ENCODE measurements at places on chromosomes 13 and 19. TPM values are rescaled to one million over a fixed set of nuclear protein-coding genes. Genes with fewer than 3 reads are reported as not detected.
A peak's percentile ranks its signal among the peaks of the same experiment; 100 is the strongest.

DNA sequence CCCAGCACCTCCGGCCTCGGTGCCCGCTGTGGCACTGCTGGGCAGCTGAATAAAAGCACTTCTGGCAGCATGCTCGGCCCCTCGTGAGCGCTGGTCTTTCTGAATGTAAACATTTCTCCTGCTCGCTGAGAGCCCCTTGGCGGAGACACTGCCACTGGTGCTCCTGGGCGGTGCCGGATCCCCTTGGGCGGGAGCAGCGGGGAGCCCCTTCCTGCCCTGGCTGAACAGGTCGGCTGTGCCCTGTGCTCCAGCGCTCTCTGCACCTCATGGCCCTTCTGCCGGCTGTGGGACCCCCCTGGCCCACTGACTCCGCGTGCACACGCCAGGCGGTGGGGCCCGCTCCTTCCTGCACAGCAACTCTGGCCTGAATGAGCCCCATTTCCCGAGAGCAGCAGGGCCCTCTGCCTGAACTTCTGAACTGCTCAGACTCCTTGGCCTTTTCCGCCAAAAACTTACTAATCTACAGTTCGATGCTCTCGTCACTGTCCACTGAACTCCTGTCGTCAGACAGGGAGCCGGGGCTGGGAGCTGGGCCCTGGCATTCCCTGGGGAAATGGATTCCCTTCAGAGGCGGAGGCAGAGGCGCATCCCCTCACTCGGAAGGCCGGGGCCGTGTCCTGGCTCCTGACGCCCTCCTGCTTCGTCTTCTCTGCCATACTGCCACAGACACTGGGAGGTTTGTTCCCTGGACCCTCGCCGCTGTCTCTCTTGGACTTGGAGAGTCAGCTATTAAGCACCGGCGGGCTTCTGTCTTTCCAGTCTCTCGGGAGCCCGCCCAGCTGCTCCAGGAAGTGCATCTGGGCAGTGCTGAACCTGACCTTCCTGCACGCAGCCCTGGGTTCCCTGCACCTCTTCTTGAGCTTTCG lies 14.2 kb downstream of the RB1 start:
- H3K27ac ChIP-seq = no peak overlapping the region
- no peak for DNase-seq
- peak overlapping the region; percentile 25 for H3K4me3 ChIP-seq
- peaks cover 30% of the 10 kb centered on the region for H3K4me1 ChIP-seq
- no peaks in the 10 kb centered on the region for H3K27me3 ChIP-seq

GRCh38 chr13:79846386-79846785 lies 365.4 kb downstream of the NDFIP2 start:
- no peaks in the 10 kb centered on the region for H3K36me3 ChIP-seq
- H3K27ac ChIP-seq = no peak overlapping the region

- H3K36me3 ChIP-seq = no peaks in the 10 kb centered on the region
- H3K27me3 ChIP-seq = no peaks in the 10 kb centered on the region
- no peak overlapping the region for H3K4me3 ChIP-seq
Observed at GRCh38 chr13:39888865-39889810, 233.7 kb downstream of the COG6 start.

GRCh38 chr13:51229731-51230130 lies 7.5 kb downstream of the FAM124A start:
- H3K4me3 ChIP-seq = no peak overlapping the region
- DNase-seq = no peak
- no peaks in the 10 kb centered on the region for H3K36me3 ChIP-seq
- peaks cover 3% of the 10 kb centered on the region for H3K4me1 ChIP-seq

The IFNL1 gene
- not detected for polyA plus RNA-seq

DNA sequence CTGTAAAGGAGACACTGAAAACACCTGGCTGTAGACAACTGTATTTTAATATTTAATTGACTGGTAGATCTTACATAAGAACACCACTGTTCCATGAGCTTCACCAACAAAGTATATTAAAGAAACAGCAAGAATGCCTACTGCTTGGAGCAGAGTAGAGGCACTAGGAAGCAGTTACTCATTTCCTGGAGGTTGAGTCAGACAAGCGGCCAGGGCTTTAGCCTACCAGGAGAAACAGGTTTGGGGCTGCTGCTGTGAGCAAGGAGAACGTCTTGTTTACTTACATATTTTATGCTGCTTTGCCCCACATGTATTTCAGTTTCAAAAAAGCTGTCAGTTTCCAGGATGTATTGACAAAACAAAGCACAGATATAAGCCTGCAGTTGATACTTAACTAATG lies 33.4 kb downstream of the ALG5 start:
- H3K27ac ChIP-seq = no peak overlapping the region
- no peaks in the 10 kb centered on the region for H3K27me3 ChIP-seq
- DNase-seq = no peak
- H3K4me3 ChIP-seq = no peak overlapping the region

The C1QTNF9B gene
- polyA plus RNA-seq = not detected
